ENCODE measurements at places on chromosomes 12 and 14.

GRCh38 chr12:69008520-69008919 is 75.5 kb upstream of the CPM start:
- H3K36me3 ChIP-seq = no peaks in the 10 kb centered on the region
- H3K4me1 ChIP-seq = peaks cover 18% of the 10 kb centered on the region
- no peak overlapping the region for H3K27ac ChIP-seq
- no peaks in the 10 kb centered on the region for H3K27me3 ChIP-seq
- DNase-seq = no peak

DNA sequence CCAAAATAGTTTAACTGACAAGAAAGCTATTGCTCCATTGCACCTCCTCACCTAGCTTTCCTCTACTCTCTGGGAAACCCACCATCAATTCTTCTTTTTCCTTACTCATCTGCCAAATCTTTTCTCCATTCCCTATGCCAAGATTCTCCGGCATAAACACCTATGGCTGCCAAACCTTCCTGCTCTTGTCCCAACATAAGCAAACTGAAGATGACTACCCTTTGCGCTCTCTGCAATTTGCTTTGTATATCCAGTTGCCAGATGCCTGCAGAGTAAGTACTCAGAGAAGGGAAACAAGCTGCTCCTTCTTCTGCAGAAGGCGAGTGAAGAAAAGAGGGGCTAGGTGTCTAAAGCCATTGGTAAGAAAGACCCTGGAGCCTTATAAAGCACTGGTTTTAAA is 11.5 kb downstream of the PTGER2 start:
- no peaks in the 10 kb centered on the region for H3K27me3 ChIP-seq
- H3K36me3 ChIP-seq = no peaks in the 10 kb centered on the region
- DNase-seq = peak; percentile 36
- no peak overlapping the region for H3K4me3 ChIP-seq

DNA sequence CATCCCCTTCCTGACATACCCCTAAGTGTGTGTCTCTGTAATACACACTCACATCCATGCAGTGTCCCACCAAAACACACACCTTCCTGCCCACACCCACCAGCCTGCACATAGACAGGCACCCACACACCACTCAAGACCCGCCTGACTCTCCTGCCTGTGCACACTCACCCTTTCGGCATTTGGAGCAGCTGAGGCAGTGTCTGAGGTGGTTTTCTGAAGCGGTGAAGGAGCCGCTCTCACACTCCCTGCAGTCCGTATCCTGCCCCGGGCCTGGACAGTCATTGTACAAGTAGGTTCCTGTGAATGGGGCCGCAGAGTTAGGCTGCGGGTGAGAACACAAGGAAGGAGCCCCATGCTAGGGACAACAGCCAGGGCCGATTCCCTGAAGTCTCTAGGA is 8.3 kb downstream of the TNFRSF1A start:
- H3K36me3 ChIP-seq = peaks cover 40% of the 10 kb centered on the region
- peaks cover 64% of the 10 kb centered on the region for H3K4me1 ChIP-seq
- peak overlapping the region; percentile 98 for H3K27ac ChIP-seq
- no peak overlapping the region for H3K4me3 ChIP-seq
- no peaks in the 10 kb centered on the region for H3K27me3 ChIP-seq

GRCh38 chr14:68968051-68968450 is 11.1 kb downstream of the ACTN1 start:
- no peaks in the 10 kb centered on the region for H3K27me3 ChIP-seq
- H3K36me3 ChIP-seq = peaks cover 58% of the 10 kb centered on the region
- H3K4me1 ChIP-seq = peaks cover 92% of the 10 kb centered on the region
- DNase-seq = no peak

- H3K4me3 ChIP-seq = no peak overlapping the region
- no peaks in the 10 kb centered on the region for H3K36me3 ChIP-seq
- no peak for DNase-seq
- H3K27ac ChIP-seq = no peak overlapping the region
These were observed 1077.0 kb upstream of the TMEM132C start for GRCh38 chr12:127189992-127190391.

DNA sequence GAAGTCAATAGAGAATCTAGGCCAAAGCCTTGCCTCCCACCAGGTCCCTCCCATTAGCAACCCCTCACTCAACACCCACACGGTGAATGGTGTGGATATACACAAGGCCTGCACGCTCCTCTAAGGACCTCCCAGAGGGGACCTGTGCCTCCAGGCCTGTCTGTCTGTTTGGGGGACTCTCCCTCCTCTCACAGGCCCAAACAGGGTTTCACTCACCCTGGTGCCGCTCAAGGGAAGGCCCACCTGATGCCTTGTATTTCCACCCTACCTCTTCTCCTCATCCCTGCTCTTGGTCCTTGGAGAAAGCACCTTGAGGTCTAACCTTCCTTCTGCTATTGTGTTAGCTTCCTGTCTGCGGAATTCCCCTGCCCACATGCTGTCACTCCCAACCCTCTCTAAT is 4.4 kb downstream of the SDR9C7 start:
- no peak for DNase-seq
- no peaks in the 10 kb centered on the region for H3K36me3 ChIP-seq
- H3K4me1 ChIP-seq = no peaks in the 10 kb centered on the region
- peaks cover 8% of the 10 kb centered on the region for H3K27me3 ChIP-seq

DNA sequence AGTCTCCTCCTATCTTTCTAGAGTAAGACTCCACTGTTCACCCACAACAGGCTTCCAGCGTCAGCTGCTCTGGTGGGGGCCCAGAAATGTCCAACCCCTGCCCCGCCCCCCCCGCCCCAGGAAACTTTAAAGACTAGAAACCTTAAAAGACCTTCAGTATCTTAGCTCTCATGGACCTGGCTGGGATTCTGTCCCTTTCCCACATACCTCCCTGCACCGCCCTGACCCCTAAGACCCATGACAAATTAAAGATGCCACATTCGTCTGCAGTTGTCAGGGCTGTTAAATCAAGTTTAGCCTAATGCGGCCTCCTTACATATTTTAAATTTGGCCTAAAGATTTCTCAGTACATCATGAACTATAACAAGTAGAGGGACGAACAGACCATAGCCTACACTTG is 10.0 kb upstream of the SERPINA10 start:
- H3K27ac ChIP-seq = no peak overlapping the region
- no peak for DNase-seq
- H3K27me3 ChIP-seq = no peaks in the 10 kb centered on the region
- no peaks in the 10 kb centered on the region for H3K4me1 ChIP-seq
- no peak overlapping the region for H3K4me3 ChIP-seq
- H3K36me3 ChIP-seq = no peaks in the 10 kb centered on the region

GRCh38 chr12:55499810-55500252 is 7.7 kb downstream of the OR6C68 start:
- H3K36me3 ChIP-seq = no peaks in the 10 kb centered on the region
- no peak overlapping the region for H3K27ac ChIP-seq
- H3K27me3 ChIP-seq = no peaks in the 10 kb centered on the region
- H3K4me3 ChIP-seq = no peak overlapping the region
- no peaks in the 10 kb centered on the region for H3K4me1 ChIP-seq
- DNase-seq = no peak

DNA sequence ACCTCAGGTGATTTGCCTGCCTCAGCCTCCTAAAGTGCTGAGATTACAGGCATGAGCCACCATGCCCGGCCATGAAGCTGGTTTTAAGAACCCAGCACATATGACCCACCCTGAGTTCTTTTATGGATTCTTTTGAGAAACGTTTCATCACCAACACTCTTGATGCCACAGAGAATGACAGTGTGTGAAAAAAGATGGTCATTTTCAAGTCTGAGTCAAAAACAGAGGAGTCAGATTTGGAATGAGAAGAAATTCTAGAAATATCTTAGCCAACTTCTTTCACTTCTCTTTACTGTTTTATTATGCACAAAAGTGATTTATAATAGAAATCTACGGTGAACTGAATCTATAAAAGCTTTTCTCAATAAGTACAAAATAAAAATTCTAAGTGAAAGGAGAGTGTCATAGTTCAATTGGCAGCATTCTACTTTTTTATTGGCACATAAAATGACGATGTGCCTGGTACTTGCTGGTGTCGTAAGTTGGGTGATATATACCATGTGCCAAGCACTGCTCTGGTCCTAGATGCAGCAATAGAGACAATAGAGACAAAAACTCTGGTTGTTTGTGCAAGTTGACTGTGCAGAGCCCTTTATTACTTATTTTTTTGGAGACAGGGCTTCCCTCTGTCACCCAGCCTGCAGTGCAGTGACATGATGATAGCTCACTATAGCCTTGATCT is 33.9 kb downstream of the CCDC177 start:
- peaks cover 2% of the 10 kb centered on the region for H3K27me3 ChIP-seq
- no peaks in the 10 kb centered on the region for H3K4me1 ChIP-seq
- H3K36me3 ChIP-seq = no peaks in the 10 kb centered on the region
- no peak for DNase-seq

- H3K4me1 ChIP-seq = no peaks in the 10 kb centered on the region
- no peak for DNase-seq
- H3K4me3 ChIP-seq = no peak overlapping the region
- H3K27ac ChIP-seq = no peak overlapping the region
- H3K27me3 ChIP-seq = peaks cover 5% of the 10 kb centered on the region
These were observed 17.5 kb upstream of the BEGAIN start for GRCh38 chr14:100604709-100605108.

DNA sequence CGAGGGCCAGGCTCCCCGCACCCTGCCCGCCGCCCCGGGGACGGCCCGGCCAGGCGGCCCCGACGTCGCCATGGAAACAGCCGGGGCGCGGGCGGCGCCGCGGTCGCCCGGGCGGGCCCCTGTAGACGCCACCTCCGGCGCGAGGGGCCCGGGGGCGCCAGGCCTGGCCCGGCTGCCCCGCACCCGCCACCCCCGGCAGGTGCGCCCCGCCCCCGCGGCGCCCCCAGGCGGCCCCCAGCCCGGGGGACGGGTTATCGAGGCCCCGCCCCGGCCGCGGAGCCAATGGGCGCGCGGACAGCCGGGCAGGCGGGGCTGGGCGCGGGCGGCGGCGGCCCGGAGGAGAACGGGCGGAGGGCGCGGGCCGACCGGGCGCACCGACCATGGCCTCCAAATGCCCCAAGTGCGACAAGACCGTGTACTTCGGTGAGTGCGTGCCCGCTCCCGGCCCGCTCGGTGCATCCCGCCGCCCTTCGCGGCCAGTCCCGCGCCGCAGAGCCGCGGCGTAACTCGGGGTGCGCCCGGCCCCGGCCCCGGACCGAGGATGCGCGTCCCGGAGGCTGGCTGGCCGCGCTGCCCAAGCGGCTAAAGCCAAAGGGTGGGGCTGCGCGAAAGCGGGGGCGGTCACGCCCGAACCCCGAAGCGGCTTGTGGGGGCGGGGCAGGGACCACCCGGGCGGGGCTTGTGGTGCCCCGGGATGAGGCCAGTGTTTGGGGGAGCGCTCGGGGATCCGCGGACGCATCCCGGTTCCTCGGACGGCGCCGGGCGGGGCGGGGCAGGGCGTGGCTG is at the start of gene CRIP2:
Gene CRIP2, plus strand, starts transcription at position 339 of the 786 bp plus-strand sequence. Its CDS starts 42 bp downstream, at position 381.
- DNase-seq = no peak
- H3K27ac ChIP-seq = peak within 1 kb of the TSS; percentile 79
- peaks cover 29% of the 10 kb centered on the region for H3K4me1 ChIP-seq

DNA sequence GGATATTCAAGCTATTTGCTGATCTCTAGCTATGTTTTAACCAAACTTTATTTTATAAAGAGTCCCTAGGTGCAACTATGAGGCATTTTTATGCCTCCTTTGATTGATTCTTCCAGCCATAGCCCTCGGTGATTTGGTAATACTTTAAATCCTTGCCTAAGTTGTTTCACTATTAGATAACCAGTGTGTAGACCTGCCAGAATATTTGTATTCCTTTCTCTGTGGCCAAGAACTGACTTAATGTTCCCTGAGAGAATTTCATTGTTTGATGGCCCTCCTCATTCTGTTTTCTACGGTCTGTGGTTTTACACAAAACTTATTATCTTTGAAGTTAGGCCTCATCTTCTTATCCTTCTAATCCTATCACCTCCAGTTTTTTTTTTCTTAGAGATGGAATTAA is 109.7 kb upstream of the MDGA2 start:
- DNase-seq = no peak
- H3K4me3 ChIP-seq = no peak overlapping the region
- no peaks in the 10 kb centered on the region for H3K36me3 ChIP-seq
- H3K27ac ChIP-seq = no peak overlapping the region

DNA sequence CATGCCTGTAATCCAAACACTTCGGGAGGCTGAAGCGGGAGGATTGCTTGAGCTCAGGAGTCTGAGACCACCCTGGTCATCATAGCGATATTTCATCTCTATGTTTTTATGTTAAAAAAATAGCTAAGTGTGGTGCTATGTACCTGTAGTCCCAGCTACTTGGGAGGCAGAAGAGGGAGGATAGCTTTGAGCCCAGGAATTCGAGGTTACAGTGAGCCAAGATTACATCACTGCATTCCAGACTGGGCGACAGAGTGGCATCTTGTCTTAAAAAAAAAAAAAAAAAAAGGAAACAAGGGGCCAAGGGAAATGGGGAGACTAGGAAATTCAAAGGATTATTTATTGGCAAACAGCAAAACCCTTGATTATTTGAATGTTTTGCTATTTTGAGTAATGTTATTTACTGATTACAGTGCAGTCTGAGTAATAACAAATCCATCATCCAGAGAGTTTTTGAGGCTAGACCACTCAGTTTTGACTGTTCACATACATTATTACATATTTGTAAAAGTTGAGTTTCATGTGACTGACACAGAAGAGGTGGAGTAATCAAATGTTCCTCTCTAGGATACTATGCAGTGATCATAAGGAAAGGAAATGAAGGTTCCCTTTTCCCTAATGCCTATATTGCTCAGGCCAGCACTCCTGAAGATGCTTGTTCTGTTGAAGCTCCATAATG is 40.8 kb downstream of the PRKCH start:
- no peaks in the 10 kb centered on the region for H3K27me3 ChIP-seq
- H3K4me1 ChIP-seq = no peaks in the 10 kb centered on the region
- no peak overlapping the region for H3K27ac ChIP-seq
- H3K36me3 ChIP-seq = no peaks in the 10 kb centered on the region
- DNase-seq = no peak

GRCh38 chr14:39456702-39457250 is 24.5 kb upstream of the FBXO33 start:
- no peak overlapping the region for H3K27ac ChIP-seq
- H3K4me3 ChIP-seq = no peak overlapping the region
- H3K4me1 ChIP-seq = no peaks in the 10 kb centered on the region
- H3K36me3 ChIP-seq = no peaks in the 10 kb centered on the region

DNA sequence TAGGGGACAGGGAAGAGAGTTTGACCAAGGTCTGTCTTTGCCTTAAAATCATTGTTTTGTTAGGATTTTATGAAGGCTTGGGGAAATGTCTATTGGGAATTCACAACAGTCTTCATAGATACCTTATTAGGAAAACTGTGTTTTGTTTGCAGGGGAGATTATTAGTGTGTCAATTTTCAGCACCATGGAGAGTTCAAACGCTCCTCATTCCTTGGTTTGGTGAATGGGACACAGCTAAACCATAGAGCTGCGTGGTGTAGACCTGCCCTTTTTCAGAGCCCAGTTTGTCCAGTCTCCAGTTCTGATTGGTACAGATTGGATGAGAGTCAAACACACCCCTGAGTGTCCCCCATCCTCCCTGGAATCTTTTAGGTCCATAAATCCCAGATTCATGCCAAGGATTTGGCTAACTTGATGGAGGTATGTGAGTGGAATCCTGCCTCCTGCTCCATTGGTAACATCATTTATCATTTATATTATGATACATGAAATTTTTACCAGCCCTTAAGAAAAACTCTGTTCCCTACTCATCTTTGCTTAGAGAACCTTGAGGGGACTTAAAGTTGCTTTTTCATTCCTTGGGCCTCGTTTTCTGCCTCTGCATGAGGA is 12.0 kb downstream of the NGDN start:
- H3K4me1 ChIP-seq = no peaks in the 10 kb centered on the region
- peaks cover 22% of the 10 kb centered on the region for H3K36me3 ChIP-seq
- H3K4me3 ChIP-seq = no peak overlapping the region
- H3K27me3 ChIP-seq = no peaks in the 10 kb centered on the region

- H3K4me3 ChIP-seq = no peak overlapping the region
- no peaks in the 10 kb centered on the region for H3K36me3 ChIP-seq
- no peak for DNase-seq
- H3K4me1 ChIP-seq = no peaks in the 10 kb centered on the region
- H3K27ac ChIP-seq = no peak overlapping the region
These were observed 64.4 kb downstream of the ZFC3H1 start for GRCh38 chr12:71599210-71599609.
